ENCODE measurements at places on chromosomes 2 and 18.

DNA sequence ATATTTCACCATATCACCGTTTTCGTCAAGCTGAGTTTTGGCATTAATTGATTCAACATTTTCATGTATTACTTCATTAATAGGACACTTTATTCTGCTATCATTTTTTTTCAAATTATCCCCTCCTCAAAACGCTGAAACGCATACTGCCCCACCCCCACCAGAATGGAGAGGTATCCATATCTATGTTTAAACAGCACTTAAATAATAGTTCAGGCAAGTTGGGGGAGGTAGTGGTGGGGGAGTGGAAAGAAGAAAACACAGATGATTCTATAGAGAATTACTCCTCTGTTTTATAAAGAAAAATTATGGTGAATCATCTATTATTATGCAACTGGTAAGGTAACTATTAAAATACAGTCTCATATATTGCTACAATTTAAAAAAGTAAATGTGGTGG is 314.4 kb upstream of the ZEB2 start:
- no peak for DNase-seq

- no peak for DNase-seq
Measured at GRCh38 chr2:229090225-229090624, 180.9 kb downstream of the PID1 start.

DNA sequence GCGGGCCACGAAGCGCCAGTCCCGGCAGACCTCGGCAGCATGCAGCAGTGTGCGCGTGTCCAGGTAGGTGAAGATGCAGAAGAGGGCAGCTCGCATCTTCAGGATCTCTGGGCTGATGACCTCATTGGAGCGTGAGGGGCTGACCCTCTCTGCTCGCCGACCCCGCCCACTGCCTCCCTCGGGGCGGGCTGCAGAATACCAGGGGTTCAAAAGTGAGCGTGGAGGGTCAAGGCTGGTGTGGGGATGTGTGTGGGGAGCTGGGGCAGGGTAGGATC is 20.0 kb downstream of the FBXO41 start:
- DNase-seq = no peak

GRCh38 chr2:51812138-51812866 is 780.4 kb upstream of the NRXN1 start:
- DNase-seq = no peak

- DNase-seq = no peak
Measured at GRCh38 chr2:221264318-221264717, 307.8 kb downstream of the EPHA4 start.

DNA sequence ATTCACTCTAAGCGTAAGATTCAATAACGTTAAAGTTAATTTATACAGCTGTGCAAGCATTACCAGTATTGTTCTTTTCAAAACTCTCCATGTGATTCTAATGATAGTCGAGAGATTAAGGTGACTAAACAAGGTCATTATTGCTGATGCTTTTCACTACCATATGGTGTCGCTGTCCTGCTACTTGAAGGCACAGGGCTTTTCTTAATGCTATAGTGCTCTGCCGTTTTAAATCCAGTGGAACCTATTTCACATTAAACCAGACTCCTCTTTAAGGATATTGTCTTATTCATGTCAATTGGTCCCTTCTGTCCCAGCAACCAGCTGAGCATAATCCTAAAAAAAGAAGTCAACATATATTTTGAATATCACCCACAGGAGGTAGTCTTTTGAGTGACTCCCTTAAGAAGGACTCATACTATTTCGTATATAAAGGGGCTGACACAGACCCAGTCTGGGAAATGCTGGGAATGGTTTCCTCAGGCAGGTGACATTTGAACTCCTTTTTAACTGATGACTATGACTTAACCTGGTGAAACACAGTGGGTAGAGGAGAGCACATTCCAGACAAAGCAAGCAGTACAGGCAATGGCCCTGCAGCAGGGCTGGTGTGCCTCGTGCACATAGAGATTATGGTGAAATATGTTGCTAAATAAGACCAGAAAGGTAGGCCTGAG is 53.9 kb upstream of the CYTIP start:
- no peak for DNase-seq

DNA sequence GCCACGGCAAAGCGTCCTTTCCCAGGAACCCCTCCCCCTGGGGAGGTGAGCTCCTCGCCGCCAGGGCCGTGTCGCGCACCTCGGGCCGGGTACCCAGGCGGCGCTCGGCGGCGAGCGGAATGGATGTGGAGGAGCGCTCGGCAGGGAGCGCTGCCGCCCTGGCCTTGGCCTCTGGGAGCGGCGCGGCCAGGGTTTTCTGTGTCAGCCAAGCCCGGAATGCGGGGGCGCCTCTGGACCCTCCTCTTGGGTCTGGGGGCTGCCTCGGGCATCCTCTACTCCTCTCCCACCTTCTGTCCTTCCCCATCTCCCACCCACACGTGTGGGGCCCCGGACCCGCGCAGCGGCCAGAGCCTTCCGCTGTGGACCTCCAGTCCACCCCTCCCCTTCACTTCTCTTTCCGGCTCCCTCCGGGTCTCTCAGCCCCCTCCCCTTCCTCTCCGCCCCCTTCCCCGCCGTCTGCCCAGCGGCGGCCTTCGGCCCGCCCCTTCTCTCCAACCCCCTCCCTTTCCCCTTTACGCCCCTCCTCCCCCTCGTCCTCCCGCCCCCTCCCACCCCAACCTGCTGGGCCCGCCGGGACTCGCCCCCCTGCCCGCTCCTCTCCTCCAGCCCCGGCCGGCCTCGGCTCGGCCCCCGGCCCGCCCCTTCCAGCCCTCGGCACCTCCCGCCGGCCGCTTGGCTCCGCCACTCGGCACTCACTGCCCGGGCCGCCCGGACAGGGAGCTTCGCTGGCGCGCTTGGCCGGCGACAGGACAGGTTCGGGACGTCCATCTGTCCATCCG is at the start of gene MERTK:
MERTK (plus strand) TSS at position 684 of the 779 bp plus-strand sequence. CDS start 129 bp downstream, outside the sequence.
- DNase-seq = no peak

DNA sequence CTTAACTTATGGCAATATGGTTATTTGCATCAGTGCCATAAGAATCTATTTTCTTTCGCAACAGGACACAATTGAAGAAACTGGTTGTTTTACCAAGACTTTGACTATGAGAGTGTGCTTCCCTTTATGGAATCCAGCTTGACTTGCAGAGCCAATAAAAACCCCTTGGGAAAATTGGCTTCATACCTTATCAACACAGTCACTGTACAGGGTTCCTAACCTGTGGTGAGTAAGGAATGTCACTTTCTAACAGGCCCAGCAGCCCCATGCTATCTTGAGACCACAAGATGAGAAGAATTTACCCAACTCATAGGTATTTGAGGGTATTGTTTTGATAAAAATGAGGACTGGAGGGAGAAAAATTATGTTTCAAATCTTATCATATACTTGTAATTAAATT is 418.5 kb upstream of the MAP2 start:
- DNase-seq = no peak

- DNase-seq = no peak
Measured at GRCh38 chr2:33186937-33187336, 240.2 kb downstream of the LTBP1 start.

- DNase-seq = no peak
Measured at GRCh38 chr2:162490761-162491470, 147.0 kb downstream of the GCA start.

GRCh38 chr2:218065239-218066006 is 3.6 kb upstream of the RUFY4 start:
- no peak for DNase-seq

- no peak for DNase-seq
Measured at GRCh38 chr2:186327251-186327868, 158.7 kb upstream of the ZC3H15 start.

- DNase-seq = no peak
Measured at GRCh38 chr2:146128216-146128615, 1608.3 kb upstream of the ZEB2 start.

DNA sequence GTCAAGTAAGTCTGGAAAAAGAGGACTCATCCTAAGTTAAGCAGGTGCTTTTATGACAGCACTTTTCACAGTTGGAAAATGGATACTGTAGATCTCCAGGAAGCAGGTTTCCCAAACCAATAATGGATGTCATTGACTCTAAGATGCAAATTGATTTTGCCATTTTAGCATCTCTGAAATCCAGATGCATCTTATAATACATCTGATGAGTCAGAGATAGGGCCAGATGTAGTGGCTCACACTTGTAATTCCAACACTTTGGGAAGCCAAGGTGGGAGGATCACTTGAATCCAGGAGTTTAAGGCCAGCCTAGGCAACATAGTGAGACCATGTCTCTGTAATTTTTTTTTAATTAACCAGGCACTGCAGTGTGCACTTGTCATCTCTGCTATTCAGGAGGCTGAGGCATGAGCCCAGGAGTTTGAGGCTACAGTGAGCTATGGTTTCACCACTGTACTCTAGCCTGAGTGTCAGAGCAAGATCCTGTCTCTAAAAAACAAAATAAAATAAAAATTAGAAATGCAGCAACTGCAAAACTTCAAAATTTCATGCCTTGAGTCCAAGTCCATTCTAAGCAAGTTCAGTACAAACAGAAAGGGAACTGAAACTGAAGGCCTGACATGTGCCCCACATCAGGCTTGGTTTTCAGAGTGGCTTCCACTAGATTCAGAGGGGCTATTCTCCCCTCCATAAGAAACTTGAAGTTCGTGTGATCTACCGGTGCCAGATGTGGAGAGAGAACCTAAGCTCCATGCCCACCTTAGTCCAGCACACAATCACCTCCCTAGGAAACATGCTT is 267.8 kb upstream of the NCKAP5 start:
- no peak for DNase-seq

DNA sequence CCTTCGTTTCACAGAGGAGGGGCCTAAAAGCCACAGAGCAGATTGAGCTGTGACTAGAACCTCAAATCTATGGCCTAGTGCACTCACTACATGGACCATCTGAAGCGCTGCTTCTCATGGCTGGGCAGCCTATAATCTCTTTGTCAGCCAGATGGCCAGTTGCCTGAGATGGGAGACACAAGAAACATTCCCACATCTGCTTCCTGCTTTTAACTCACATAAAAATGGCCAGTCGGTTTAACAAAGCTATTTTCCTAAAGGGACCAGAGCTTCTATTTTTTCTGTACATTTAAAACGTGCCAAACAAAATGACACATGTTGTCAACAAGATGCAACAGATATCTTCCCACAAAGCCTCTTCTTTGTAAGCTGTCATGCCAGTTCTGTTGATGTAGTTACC is 173.8 kb downstream of the GFPT1 start:
- no peak for DNase-seq

DNA sequence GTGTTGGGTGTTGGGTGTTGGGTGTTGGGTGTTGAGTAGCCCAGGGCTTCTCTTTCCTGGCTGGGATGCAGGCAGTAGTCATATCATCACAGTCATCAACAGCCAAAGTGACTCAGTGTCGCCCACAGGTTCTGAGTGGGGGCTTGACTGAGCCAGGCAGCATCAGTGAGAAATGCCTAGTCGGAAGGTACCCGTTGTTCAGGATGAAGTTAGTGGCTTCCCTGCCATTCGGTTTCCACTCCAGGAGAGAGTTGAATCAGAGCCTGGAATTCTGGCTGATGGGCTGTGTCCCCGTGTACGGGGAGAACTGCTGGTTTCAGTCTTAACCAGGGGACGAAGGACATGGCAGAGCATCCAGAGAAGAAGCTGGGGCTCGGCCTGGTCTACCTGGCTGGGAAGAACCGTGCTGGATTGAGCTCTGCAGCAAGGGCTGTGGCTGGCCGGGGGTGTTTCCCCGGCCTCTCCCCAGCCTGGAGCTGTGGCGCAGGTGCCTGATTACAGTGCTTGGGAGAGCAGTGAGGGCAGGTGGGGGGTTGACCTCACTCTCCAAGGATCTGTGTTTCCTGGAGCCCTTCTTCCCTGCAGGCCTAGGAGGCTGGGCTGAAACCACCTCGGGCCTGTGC is 49.4 kb downstream of the AGAP1 start:
- no peak for DNase-seq

GRCh38 chr2:86224645-86225355 is 25.5 kb downstream of the MRPL35 start:
- no peak for DNase-seq

GRCh38 chr18:43049021-43049420 is 66.5 kb downstream of the RIT2 start:
- DNase-seq = no peak

GRCh38 chr2:108459441-108459840 is 10.4 kb downstream of the GCC2 start:
- no peak for DNase-seq

DNA sequence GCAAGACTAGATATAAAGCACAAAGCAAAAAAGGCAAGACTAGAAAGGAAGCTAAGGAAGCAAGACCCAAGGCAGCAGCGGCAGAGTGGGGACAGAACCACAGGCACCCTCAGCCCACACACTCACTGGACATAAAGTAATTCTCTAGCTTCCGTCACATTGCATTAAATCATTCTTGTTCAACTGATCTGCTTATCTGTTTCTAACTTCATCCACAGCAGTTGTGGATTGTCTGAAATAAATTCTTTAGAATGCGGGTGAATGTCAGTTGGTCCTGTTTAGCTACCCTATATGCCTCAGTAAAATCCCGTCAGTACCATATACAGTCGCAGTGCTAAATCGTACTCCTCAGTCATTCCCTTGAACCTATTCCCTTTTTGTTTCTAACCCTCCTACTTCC is 183.2 kb upstream of the SLC39A10 start:
- no peak for DNase-seq

- no peak for DNase-seq
Measured at GRCh38 chr18:31225668-31226067, 63.0 kb upstream of the DSC1 start.

GRCh38 chr2:10256515-10257031 is 46.1 kb upstream of the HPCAL1 start:
- no peak for DNase-seq

- no peak for DNase-seq
Measured at GRCh38 chr2:144230448-144231085, 289.4 kb downstream of the ZEB2 start.

DNA sequence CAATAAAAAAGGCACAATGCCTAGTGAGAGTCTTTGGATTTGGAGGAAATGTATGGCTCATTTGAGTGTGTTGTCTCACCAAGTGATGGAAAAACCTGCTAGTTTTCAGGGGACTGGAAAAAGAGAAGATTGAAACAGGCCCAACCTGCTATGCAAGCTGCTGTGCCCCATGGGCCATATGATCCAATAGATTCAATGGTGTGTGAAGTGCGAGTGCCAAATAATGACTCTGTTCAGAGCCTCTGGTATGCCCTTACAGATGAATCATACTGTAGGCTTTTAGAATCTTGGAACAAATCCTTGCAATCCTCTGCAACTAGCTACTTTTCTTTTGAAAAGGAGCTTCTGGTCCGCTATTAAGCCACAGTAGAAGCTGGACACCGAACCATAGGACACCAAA is 529.8 kb upstream of the CNTNAP5 start:
- no peak for DNase-seq

GRCh38 chr2:96315400-96316071 is 9.6 kb upstream of the ITPRIPL1 start:
- DNase-seq = no peak

DNA sequence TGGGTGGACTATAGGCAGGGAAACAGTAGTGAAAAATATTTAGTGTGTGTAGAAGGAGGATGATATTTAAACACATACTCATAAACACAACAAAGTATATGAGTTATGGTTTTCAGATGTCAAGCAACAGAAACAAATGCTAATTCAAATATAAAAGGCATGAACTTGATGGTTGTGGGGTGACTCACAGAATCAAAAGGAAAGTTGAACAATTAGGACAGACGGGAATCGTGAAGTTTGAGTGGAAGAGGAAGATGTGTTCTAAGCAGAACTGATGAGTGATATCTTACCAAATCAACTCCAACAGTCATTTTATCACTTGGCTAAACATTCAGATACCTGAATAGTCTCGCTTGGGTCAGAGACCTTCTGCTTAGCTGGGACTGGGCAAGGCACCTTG is 53.6 kb upstream of the ITGA6 start:
- no peak for DNase-seq

- no peak for DNase-seq
Measured at GRCh38 chr2:60079562-60079961, 473.9 kb downstream of the BCL11A start.
